ENCODE measurements at places on chromosomes 6 and 20.

- DNase-seq, result no peak
Measured at GRCh38 chr6:13870214-13870830, 54.4 kb upstream of the RNF182 start.

GRCh38 chr20:54004445-54004844, 65.9 kb downstream of the BCAS1 start:
- no peak for DNase-seq

- no peak for DNase-seq
Measured at GRCh38 chr20:50270569-50270968, 79.9 kb downstream of the CEBPB start.

DNA sequence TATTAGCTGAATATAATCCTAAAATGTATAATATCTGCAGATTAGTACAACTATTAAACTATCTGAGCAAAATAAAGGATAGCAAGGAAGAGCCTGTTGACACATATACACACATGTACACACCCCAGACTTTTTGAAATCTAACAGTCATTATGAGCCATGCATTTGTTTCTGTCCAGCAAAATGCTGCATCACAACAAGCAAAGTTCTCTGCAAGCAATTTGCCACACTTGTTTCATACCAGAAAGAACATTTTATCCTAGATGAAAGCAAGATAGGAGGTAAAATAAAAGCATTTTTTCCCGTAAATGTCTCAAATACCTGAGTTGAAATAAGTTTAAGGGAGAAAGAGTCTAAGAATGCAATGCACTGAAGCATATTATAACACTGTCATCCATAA, 145.2 kb downstream of the COL21A1 start:
- DNase-seq, result no peak

- DNase-seq, result no peak
Measured at GRCh38 chr20:24124951-24125650, 136.5 kb upstream of the GGTLC1 start.

DNA sequence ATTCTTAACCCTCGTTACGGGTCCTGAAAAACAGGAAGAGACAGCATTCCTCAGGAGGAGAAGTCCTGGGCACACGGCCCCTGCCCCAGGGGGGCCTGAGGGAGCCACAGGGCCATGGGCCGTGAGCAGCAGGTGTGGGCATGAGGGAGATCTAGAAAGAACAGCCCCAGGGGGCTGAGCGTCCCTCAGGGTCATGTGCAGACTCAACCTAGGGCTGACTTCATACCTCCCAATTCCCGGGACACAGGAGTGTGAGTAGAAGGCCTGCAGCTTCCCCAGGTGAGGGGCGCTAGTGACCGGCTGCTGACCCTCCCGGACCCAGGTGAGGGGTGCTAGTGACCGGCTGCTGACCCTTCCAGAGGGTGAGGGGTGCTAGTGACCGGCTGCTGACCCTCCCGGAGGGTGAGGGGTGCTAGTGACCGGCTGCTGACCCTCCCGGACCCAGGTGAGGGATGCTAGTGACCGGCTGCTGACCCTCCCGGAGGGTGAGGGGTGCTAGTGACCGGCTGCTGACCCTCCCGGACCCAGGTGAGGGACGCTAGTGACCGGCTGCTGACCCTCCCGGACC, 35.1 kb downstream of the FRMD1 start:
- DNase-seq, result no peak

GRCh38 chr6:132494954-132495353, 18.0 kb downstream of the STX7 start:
- DNase-seq, result no peak

DNA sequence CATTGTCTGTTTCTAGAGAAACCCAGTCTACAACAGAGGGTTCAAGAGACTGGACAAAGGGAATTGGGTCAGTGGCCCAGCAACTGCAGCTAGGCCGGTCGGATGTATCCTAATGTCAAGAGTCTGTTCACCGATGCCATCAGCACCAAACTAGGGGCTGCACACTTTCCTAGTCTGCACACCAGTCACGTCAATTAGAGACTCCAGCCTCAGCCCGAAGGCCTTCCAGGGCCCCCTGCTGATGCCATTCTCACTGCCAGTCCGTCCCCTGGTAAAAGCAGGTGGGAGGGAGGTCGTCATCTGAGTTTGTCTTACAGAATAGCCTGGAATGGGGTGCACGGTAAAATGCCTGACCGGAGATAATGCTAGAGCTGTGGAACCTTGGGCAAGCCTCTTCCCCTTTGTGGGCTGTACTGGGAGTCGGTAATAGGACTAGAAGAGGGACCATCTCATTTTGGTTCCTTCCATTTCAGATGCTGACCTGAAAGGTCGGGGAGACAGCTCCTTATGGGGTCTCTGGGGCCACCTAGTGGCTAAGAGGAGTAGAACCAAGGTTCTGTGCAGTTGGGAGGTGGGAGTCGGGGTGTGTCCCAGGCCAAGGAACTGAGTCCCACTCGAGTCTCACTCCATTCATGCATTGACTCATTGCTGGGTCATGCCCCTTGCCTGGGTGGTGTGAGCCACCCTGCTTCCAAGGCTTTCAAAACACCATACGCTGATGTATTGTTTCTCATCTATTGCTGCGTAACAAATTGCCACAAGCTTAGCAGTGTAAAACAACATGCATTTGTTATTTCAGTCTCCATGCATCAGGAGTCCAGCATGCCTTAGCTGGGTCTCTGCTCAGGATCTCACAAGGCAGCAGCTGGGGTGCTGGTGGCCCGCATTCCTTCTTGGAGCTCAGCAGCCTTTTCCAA, 5.1 kb downstream of the SOX12 start:
- peak; percentile 72 for DNase-seq

- DNase-seq, result no peak
Measured at GRCh38 chr20:56952258-56953047, 314.0 kb downstream of the BMP7 start.

GRCh38 chr20:31606804-31607639, 1.9 kb downstream of the ID1 start:
- DNase-seq, result peak; percentile 89

DNA sequence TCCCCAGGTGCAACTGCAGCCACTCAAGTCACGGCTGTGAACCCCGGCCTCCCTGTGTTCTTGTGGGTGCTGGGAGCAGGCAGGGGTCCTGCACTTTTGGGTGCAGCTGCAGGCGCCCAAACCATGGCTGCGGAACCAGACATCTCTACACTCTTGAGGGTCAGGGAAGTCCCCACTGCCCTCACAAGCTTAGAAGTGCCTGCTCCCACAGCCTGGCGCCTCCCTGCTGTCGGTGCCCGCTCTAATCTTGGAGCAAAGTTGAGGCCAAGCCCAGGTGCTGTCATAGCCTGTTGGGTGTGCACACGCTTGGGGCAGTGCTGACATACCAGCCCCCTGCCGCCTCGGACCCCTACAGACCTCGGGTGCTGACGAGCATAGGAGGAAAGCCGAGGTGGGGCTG, 6.2 kb downstream of the DEFB132 start:
- DNase-seq, result no peak

DNA sequence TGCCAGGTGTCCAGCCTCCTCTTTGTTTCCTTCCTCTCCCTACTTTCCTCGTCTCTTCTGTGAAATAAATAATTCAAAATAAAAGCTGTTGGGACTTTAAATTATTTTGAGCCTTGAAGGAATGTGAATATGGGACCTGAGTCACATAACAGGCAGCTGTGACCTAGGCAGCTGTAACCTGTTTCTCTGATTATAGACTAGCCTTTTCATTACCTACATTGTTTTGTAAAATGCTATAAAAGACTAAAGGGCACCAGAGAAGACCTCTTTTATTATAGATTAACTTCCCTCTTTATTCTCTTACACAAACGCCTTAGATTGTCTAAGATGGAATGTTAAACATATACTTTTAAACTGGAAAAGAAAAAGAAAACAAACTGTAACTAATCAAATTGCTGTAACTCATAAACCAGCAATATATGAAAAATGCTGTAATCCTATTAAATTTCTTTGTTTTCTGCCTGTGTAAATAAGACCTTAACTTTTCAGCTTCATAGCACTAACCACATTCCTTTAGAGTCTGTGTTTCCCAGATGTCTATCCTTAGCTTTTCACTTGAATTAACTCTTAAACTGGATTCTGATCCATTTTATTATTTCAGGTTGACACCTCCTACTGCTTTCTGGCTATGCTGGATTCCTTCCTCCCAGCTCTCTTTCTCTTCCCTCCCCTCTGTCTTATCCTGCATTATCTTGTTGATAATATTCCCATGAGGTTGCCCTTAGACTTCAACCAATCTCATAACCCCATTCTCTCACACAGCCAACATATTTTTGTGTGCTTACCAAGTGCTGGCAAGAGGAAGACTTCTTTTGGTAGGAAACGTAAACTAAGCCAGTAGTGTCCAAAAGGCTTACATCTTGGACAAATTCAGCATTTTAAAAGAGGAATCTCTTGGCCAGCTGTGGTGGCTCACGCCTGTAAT, 69.2 kb downstream of the TPD52L1 start:
- DNase-seq, result no peak

- DNase-seq, result no peak
Measured at GRCh38 chr20:34566978-34567891, 8.7 kb downstream of the MAP1LC3A start.

- DNase-seq, result peak; percentile 81
Measured at GRCh38 chr6:81834141-81834681, 81.7 kb upstream of the TENT5A start.

- no peak for DNase-seq
Measured at GRCh38 chr6:169577236-169577635, 124.6 kb downstream of the WDR27 start.

GRCh38 chr20:56431471-56431870, 19.4 kb downstream of the CASS4 start:
- no peak for DNase-seq

GRCh38 chr6:46882645-46883044, 39.1 kb downstream of the ADGRF5 start:
- DNase-seq, result no peak

DNA sequence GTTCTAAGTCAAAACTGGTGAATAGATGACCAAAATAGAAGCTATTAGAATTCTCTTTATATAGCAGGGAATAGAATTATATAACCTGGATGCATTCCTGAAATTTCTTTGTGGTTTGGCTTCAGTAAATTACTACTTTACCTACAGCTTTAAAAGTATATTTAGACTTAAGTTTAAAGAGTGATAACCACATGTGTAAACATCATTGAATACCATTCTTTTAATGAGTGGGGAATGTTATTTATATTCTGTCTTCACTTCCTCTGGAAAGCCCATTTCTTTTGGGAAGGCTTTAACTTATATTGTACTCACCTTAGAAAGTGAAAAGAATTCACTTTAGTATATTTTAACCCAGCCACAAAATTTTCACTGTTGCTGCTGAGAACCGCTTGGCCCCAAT, 39.1 kb downstream of the PLEKHG1 start:
- no peak for DNase-seq

- peak; percentile 22 for DNase-seq
Measured at GRCh38 chr20:667351-668034, 8.1 kb downstream of the SCRT2 start.

- no peak for DNase-seq
Measured at GRCh38 chr6:162264581-162264980, 463.0 kb downstream of the PRKN start.

DNA sequence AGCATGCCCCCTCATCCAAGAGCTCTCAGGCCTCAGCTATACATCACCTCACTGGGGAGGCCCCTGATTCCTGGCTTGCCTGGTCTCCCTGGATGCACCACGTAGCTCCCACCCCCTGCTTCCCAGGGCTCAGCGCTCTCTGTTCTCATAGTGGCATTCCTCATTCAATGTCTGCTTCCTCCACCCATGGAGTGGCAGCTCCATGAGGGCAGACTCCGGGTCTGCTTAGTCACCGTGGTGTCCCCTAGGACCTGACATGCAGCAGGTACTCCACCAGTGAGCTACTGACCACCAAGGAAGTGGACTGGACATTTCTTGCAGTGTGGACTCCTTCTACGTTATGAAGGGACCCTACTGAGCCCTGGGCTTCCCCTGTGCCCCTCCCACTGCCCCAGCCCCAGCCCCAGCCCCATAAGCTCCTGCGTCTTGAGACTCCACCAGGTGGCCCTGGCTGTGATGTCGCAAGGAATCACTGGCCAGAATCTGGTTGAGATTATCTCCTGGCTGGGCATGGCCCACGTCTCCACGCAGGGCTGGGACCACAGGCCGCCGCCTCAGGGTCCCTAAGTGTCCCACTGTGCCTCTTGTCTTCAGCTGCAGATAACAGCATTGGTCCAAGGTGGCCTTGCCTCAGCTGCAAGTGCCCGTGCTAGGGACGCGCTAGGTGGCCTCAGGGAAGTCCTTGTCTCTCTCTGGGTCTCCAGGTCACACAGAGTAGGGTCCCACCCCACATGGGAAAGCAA, 26.7 kb downstream of the CEBPB start:
- DNase-seq, result no peak

- DNase-seq, result no peak
Measured at GRCh38 chr6:25441663-25442270, 162.6 kb downstream of the CARMIL1 start.

DNA sequence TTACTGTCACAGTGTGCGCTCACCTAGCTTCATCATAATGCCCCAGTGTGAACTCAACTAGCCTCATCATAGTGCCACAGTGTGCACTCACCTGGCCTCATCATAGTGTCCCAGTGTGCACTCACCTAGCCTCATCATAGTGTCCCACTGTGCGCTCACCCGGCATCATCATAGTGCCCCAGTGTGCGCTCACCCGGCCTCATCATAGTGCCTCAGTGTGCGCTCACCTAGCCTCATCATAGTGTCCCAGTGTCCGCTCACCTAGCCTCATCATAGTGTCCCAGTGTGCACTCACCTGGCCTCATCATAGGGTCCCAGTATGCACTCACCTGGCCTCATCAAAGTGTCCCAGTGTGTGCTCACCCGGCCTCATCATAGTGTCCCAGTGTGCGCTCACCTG, 10.6 kb downstream of the TMEM242 start:
- no peak for DNase-seq

DNA sequence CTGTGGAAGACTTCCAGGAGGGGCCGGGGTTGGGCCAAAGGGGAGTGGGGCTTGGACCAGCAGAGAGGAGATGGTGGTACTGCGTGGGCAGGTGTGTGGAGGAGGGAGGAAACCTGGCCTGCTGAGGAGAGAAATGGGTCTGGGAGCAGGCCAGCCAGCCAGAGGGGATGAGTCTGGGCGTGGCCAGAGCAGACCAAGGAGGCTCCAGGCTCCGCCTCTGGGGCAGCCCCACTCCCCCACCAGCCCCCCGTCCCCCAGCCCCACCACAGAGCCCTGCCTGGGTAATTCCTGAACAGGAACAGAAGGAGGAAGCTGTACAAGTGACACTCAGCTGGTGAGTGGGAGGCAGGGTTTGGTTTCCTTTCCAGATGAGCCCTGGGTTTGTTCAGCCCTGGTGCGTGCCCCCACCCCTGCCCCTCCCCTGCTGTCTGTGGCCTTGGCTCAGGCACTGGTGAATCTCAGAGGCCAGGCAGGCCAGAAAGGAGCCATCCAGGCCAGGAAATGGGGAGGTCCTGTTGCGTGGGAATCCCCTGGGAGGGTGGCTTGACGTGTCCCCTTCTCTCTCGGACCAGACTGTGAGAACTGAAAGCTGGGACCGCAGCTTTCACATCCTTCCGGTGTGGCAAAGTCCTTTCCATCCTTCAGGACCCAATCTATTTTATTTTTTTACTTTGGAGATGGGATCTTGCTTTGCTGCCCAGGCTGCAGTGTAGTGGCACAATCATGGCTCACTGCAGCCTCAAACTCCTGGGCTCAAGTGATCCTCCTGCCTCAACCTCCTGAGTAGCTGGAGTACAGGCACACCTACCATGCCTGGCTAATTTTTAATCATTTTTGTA, 9.4 kb upstream of the SRC start:
- DNase-seq, result no peak

GRCh38 chr6:43454290-43454695, 1.1 kb downstream of the DLK2 start:
- no peak for DNase-seq
